GM20000 (cell line): ENCODE measurements at places on chromosomes 16 and 17.

GRCh38 chr16:3030222-3031212, 6.2 kb downstream of the BICDL2 start:
- DNase-seq = no peak

GRCh38 chr16:667780-668518, at the start of gene RHOT2:
RHOT2 (plus strand) TSS chr16:668132; CDS start chr16:668200, 68 bp downstream.
- peak; percentile 97 for DNase-seq

DNA sequence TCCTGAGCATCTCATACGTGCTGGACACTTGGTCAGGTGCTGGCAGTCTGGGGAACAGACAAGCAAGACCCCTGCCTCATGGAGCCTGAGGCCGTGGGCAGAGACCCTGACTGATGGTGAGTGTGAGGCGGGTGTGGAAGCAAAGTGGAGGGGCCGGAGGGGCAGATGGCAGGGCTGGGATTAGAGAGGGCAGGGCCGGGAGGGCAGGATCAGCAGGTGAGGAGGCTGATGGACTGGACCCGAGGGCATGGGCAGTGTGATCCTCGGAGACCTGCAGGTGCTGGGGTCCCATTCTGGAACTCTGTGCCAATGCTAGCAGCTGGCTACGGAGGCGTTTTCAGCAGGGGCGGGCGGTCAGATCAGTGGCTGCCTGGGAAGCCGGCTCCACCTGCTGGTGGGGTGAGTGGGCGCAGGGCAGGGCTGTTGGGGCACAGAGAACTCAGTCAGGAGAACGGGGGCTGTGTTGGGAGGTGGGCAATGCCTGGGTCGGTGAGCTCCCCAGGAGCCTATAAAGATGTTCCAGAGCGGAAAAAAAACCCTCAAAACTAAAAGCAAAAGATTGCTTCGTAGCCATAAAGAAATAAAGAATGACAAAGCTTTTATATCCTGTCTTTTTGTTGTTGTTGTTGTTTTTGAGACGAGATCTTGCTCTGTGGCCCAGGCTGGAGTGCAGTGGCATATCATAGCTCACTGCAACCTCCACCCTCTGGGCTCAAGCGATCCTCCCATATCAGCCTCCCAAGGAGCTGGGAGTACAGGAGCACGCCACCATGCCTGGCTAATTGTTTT, 8.9 kb upstream of the C16orf74 start:
- peak; percentile 66 for DNase-seq

GRCh38 chr16:11177578-11178160, 78.3 kb downstream of the SOCS1 start:
- no peak for DNase-seq

DNA sequence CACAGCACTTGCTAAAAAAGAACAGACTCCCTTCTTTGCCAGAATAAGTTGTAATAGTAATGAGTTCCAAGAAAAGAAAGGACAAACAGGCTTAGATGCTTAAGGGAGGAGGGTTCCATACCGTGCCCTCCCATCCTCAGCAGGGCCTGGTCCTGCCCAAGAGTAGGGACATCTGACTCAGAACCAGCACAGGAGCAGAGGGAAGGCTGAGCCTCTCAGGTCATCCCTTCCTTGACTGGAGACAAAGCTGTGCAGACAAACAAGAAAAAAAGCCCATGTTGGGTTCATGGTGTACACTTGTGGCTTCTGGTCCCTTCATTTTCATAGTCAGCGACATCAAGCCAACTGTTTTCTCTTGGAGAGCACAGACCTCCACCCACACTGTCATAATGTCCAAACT, 44.2 kb upstream of the NDRG4 start:
- no peak for DNase-seq

GRCh38 chr16:82682767-82683166, 56.0 kb downstream of the CDH13 start:
- DNase-seq = no peak

DNA sequence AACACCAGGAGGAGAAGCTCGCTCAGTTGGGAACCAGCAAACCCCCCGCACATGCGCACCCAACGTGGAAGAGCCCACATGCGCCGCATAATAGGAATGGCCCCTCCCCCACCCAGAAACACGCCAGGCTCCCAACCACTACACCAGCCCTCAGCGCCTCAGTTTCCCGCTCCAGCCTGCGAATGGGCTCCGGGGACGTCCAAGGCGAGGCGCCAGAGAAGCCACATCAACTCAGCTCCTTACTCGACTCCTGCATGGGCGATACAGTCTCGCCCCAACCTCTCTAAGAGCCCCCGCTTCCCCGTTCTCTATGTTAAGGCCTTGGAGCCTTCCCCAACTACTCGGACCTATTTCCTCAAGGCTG, 504 bp downstream of the SRSF1 start:
- DNase-seq = no peak

GRCh38 chr17:64213995-64214811, 48.9 kb downstream of the TEX2 start:
- no peak for DNase-seq

DNA sequence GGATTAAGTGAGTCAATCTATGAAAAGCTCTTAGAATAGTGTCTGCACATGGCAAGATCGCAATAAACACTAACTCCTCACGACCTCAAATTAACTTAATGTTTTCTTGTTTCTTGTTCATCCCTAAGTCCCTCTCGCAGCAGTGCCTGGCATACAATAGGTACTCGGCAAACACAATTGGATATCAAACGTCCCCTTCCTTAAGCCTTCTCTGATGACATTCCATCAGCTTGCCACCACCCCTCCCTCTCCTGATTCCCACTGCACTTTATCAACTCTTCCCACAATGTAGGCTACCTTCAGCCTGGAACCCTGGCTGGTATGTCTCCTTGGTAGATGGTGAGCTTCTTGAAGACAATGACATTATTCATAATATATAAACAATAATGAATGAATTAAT, 33.3 kb downstream of the CCDC42 start:
- no peak for DNase-seq

GRCh38 chr17:62732125-62732524, 76.0 kb downstream of the MARCHF10 start:
- no peak for DNase-seq

DNA sequence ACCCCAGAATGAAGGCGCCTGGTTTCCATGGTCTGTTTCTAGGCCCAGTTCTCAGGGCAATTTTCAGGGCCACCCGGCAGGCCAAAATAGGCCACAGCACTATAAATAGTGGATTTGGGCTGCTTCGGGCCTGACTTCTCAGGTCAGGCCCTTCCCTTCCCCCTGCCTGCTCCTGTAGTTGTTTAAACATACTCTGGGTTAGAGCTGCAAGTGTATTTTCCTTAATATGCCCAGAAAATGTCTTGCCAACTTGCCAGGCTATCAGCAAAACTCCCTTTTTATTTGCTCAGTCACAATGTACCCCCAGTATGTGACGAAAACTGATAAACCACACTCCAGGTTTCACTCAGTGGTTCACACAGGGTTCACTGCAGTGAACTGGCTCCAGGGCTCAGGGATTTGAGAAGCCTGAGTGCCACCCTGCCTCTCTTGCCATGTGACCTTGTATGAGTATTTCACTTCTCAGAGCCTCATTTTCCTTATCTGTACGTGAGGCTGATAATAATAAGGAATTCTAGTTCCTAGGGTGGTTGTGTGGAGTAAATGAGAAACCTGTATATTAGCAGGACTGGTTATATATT, 76.5 kb downstream of the GPRC5B start:
- DNase-seq = no peak

DNA sequence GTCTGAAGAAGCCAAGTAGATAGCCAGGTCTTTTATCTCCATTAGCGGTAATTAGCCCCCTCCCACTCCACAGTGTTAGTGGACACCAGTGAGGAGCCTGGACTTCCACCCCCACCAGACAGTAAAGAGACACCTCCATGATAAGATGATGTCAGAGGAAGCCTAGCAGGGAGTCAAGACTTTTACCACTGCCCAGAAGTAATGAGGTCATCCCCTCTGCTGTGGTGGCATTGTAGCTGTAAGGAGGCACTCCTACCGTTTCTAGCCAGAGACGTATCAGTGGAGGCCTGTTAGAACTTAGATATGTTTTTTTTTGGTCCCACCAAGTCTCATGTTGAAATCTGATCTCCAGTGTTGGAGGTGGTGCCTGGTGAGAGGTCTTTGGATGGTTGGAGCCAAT, 38.1 kb downstream of the PIK3R5 start:
- no peak for DNase-seq

DNA sequence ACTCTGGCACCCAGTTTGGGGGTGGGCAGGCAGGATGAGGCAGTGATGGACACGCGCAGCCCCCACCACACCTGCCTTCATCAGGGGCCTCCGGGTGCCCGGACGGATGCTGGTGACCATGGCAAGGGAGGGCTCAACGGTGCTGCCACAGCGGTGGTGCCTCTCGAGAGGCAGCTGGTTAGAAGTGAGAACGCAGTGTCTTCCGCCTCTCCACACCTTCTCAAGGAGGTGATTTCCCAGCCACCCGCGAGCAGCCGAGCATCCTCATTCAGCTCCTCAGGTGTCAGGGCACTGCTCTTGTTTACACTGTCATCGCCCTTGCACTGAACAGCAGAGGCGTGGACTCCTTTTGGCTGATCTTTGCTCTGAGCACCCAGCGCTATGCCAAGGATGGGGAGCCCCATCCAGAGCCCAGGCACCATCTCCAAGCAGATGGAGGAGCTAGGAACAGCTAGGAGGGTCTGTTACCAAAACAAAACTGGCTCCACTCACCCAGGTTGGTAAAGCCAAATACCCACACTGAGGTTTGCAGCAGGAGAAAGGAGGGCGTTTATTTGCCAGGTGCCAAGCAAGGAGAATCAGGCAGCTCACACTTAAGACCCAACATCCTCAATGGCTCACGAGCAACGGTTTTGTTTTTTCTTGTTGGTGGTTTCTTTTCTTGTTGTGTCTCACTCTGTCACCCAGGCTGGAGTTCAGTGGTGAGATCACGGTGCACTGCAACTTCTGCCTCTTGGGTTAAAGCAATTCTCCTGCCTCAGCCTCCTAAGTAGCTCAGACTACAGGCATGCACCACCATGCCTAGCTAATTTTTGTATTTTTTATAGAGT, 174.3 kb upstream of the TNRC6C start:
- DNase-seq = peak; percentile 61

- no peak for DNase-seq
Measured at GRCh38 chr17:43949781-43950180, 4.0 kb downstream of the PYY start.

- no peak for DNase-seq
Measured at GRCh38 chr17:50146927-50147665, 3.4 kb downstream of the PPP1R9B start.

DNA sequence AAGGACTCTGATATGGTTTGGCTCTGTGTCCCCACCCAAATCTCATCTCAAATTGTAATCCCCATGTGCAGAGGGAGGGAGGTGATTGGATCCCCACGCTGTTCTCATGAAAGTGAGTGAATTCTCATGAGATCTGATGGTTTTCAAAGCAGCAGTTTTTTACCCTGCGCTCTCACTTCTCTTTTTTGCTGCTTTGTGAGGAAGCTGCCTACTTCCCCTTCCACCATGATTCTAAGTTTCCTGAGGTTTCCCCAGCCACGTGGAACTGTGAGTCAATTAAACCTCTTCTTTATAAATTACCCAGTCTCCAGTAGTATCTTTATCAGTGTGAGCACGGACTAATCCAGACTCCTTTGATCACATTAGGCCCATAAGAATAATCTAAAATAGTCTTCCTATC, 719.7 kb upstream of the CDH8 start:
- no peak for DNase-seq

- peak; percentile 75 for DNase-seq
Measured at GRCh38 chr17:2064980-2065785, 10.3 kb downstream of the HIC1 start.

DNA sequence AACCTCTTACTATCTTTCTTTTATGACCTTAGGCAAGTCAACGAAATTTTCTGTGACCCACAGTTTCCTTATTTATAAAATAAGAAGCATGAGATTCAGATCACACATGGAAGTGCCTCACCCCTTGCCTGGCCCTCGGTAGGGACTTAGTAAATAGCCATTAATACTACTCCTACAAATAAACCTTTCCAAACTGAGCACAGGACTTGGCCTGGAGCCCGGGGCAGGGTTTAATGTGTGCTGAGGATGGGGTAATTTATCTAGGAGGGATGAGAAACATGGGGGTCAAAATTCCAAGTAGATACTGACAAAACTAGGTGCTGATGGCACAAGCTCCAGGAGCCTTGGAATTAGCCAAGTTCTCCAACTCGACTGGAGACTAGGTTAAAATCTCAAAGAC, 35.0 kb downstream of the PITPNC1 start:
- no peak for DNase-seq

DNA sequence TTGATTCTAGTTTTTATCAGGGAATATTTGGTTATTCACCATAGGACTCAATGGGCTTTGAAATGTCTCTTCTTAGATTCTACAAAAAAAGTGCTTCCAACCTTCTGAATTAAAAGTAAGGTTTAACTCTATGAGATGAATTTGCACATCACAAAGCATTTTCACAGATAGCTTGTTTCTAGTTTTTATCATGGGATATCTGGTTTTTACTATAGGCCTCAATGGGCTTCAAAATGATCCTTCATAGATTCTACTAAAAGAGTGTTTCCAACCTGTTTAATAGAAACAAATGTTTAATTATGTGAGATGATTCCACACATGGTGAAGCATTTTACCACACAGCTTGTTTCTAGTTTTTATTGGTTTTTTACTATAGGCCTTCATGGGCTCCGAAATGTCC, 560.7 kb downstream of the KCNJ18 start:
- DNase-seq = no peak

DNA sequence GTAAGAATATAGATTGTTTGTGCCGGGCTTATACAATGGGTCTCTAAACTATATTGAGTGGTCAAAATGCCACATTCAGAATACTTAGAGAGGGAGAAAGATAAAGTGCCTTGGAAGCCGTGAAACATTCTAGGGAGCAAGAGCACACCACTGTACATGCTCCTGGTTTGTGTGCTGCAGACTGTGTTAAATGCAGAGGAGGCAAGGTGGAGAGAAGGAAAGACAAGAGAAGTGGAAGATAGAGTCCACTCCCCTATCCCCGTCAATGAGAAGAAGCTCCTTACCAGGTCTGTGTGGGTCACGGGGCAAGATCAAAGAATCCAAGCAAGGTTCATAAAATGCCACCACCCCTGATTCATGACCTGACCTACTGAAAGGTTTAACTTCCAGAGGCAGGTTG, 267.1 kb upstream of the TBX2 start:
- no peak for DNase-seq

GRCh38 chr16:83742124-83742899, 65.5 kb upstream of the HSBP1 start:
- DNase-seq = no peak

GRCh38 chr17:17890773-17891759, 54.3 kb upstream of the SREBF1 start:
- DNase-seq = peak; percentile 73

- no peak for DNase-seq
Measured at GRCh38 chr17:81566461-81567126, 14.4 kb upstream of the FAAP100 start.

DNA sequence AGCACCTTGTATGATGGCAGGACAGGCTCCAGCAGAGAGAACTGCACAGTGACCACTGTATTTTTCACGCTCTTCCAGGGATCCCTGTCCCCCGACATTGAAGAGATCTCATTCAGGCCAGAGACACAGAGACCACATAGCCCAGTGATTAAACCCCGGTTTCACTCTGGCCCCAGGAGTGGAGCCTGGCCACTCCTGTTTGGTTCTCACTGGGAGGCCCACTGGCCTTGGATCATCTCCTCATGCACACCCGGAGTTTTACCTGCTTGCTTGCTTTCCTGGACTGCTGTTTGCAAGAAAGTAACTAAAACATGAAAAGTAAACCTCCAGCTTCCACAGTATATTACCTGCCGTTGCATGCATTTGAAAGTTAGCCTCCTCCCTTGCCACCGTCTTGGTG, 13.2 kb upstream of the CLEC18C start:
- DNase-seq = no peak
